ENCODE measurements at places on chromosomes 5 and 9.

- DNase-seq = no peak
Measured at GRCh38 chr9:132074736-132075135, 4.9 kb downstream of the MED27 start.

DNA sequence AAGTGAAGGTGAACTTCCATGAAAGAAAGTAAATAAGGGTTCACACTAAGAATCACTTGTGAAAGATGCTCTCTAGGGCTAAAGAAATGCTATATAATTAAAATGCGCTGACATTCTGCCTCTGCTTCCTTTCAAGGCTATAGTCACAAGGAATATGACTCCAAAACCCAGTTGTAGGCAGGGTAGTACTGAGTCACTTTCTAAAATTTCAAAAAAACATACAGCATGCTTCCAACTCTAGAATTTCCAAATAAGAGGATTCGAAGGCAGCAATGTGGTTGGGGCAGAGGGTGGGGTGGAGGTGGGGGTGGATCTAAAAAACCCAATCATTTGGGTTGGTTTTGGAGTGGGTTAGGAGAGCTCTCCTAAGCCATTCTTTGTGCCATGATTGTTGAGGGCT, 84.6 kb downstream of the HMHB1 start:
- no peak for DNase-seq

GRCh38 chr5:108263338-108263737, 118.6 kb downstream of the FBXL17 start:
- no peak for DNase-seq

- no peak for DNase-seq
Measured at GRCh38 chr9:110975969-110976368, 62.3 kb downstream of the LPAR1 start.

GRCh38 chr9:114081441-114082016, 3.4 kb upstream of the AMBP start:
- DNase-seq = peak; percentile 59

Data from left forelimb (tissue), 1 donor.